ENCODE measurements at places on chromosomes 2 and 18.

DNA sequence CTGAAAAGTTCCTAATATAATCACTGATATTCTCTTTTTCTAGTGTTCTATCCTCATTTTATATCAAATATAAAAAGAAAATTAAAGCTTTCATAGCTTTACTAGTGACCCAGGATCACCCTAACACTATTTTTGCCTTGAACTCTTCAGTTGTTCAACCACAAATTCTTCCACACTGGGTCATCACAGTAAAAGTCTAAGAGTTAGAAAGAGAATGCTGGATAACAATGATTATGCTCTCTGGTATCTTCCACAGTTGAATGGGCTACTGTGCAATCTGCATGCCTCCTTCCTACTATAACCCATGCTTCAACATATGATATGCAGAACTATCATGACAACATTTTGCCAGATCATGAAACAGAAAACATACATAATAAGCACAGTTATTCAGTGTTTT is 32.3 kb downstream of the CHN1 start:
- DNase-seq, result no peak

DNA sequence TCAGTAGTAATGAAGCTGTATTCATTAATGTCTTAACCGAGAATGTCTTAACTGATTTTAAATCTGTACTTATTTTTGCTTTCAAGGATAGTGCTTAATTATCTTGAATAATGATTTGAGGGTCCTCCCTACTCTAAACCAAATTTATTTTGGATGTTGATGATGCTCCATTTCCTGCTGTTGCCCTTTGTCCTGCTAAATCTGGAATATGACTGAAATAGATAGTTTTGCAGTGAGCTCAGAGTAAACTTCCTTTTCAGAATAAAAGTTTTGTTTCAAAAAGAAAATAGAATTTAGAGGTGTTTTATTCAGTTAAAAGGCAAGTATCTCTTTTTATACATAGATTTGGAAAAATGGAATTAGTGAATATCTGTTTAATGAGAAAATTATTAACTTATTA is 8.1 kb downstream of the NBEAL1 start:
- DNase-seq, result no peak

DNA sequence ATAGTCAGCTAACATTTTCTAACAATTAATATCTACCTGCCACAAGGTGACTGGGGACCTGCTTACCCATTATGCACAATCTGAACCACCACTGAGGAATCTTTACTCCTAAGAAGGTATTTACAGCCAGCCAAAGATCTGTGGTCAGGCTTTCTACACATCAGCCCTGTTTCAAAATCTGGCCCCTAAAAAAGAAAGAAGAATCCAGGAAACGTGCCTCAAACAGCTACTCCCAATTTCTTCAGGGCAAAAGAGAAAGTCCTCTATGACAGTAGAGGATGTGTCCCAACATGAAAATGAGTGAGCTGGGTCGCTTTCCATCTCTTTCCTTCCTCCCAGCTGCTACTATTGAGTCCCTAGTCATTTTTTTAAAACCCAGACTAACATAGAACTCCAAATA is 79.5 kb downstream of the EPB41L3 start:
- no peak for DNase-seq

GRCh38 chr2:95271381-95271971 is 2.8 kb upstream of the PROM2 start:
- DNase-seq, result no peak

GRCh38 chr2:128625421-128625820 is 306.8 kb upstream of the HS6ST1 start:
- no peak for DNase-seq

- DNase-seq, result no peak
Measured at GRCh38 chr2:106096299-106097037, 97.6 kb downstream of the UXS1 start.

- no peak for DNase-seq
Measured at GRCh38 chr2:189799531-189799930, 15.3 kb downstream of the PMS1 start.

GRCh38 chr2:66576561-66577320 is 141.8 kb downstream of the MEIS1 start:
- no peak for DNase-seq

DNA sequence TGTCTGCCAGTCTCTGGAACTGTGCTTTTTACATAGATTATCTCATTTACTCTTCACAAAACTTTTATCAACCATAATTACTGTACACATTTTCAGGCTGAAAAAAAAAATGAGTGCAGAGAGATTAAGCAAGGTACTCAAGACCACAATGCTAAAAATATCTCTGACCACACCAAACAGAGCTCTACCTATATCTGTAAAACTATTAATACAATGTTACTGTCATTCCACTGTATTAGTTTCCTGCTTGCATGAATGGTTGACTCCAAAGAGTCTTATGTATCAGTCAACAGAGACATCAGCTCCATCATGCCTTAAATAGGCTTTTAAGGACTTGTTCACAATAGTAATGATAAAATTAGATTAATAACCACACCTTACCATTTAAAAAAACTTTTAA is 134.7 kb upstream of the CCDC150 start:
- DNase-seq, result no peak

GRCh38 chr2:212815453-212815852 is 276.9 kb upstream of the ERBB4 start:
- no peak for DNase-seq

DNA sequence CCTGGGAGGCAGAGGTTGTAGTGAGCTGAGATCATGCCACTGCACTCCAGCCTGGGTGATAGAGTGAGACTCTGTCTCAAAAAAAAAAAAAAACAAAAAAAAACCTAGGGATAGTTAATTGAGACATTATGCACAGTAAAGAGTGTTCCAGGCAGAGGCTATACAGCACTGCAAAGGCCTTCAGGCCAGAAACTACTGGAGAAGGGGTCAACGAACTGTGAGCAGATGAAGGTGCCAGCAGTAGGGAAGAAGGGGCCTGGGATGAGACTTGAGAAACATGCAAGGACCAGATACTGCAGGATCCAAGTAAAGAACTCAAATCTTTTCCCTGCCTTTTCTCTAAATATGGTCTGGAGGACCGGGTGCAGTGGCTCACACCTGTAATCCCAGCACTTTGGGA is 26.0 kb upstream of the PCBP1 start:
- no peak for DNase-seq

GRCh38 chr2:113891265-113891959 is 1.5 kb downstream of the ACTR3 start:
- no peak for DNase-seq

- no peak for DNase-seq
Measured at GRCh38 chr2:67374949-67375348, 22.2 kb upstream of the ETAA1 start.

- peak; percentile 78 for DNase-seq
Measured at GRCh38 chr18:70489986-70490933, 201.4 kb downstream of the SOCS6 start.

DNA sequence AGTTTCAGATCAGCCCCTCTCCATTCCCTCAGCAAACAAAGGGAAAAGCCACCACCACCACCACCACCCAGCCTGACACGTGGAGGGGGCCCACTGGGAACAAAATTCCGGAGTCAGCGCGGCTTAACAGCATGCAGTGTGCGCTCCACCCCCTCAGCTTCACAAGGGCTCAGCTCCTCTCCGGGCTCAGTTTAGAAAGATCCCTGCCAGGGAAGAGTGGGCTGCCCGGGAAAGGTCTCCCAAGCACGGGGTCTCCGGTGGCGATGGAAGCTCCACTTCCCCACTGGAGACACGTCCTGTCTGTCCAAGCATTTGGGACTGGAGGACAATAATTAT is 55.7 kb downstream of the SNORC start:
- DNase-seq, result no peak

DNA sequence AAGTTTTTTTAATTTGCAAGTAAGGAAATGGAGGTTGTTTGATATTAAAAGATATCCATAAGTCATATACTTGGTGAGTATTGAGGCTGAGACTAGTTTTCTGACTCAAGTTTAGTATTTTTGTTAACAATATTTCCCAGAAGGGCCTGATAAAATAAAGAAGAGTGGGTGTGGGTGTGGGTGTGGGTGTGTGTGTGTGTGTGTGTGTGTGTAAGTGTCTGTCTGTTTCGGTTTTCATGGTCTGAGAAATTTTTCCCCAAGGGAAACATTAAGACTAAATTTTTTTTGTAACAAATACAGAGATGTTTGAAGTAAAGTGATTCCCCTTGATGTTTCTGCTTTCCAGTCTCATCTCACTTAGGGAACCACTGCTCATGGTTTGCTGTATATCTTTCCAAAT is 36.5 kb downstream of the PPM1B start:
- DNase-seq, result no peak

- DNase-seq, result no peak
Measured at GRCh38 chr2:179528576-179529069, 264.0 kb upstream of the SESTD1 start.

DNA sequence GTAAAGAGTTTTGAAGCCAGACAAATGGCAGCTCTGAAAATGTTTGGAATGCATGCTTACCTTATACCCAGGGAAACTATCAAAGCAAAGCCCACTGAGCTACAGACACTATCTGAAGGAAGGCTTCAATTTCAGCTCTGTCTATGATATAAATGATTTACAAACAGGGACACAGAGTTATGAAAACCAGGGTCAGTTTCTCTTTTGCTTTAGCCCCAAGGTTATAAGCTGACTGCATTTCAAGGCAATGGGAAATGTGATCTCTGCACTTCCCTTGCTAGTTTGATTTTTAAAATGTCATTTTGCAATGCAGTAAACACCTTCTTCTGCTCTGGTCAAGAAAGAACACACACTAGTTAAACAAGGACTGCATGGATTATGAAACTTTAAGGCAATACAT is 65.2 kb upstream of the CCDC195 start:
- no peak for DNase-seq

GRCh38 chr2:207854484-207855440 is 85.1 kb upstream of the FZD5 start:
- DNase-seq, result no peak

GRCh38 chr2:233068762-233069418 is 8.7 kb downstream of the INPP5D start:
- no peak for DNase-seq

DNA sequence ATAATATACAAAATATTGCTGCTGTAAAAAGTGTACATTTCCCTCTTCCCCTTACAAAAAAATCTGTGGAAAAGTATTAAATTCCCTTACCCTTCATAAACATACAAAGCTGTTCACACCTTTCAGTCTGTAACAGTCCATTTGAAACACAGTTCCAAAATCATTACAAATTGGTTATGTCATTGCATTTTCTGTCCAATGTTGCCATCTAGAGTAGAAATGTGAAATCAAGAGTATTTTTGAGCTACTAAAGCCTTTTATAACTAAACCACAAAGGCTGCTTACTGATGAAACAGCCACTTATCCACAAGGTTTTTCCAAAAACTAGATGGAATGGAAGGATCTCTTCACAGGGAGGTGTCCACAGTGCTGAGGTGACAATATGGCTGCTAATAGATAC is 72.5 kb downstream of the SS18 start:
- peak; percentile 4 for DNase-seq

GRCh38 chr18:38237796-38238195 is 672.2 kb upstream of the CELF4 start:
- DNase-seq, result no peak

GRCh38 chr2:116732322-116732721 is 1082.2 kb upstream of the DDX18 start:
- DNase-seq, result no peak

GRCh38 chr2:84441036-84441435 is 18.0 kb downstream of the SUCLG1 start:
- no peak for DNase-seq

- DNase-seq, result no peak
Measured at GRCh38 chr18:9029131-9029530, 73.4 kb upstream of the NDUFV2 start.

Measured in COR-L47 (cell line).